ENCODE measurements at places on chromosomes 12 and 14.
A peak's percentile ranks its signal among the peaks of the same experiment; 100 is the strongest.

- DNase-seq: peak; percentile 64
These were observed 27.7 kb downstream of the FIGNL2 start for GRCh38 chr12:51820526-51821439.

GRCh38 chr12:51887476-51888315 is at the start of gene ANKRD33:
TSS of gene ANKRD33 (plus strand) at chr12:51888103. CDS start at chr12:51888187, 84 bp downstream.
- DNase-seq: peak; percentile 72

- DNase-seq: no peak
These were observed 2.9 kb upstream of the BIN2 start for GRCh38 chr12:51326698-51327439.

DNA sequence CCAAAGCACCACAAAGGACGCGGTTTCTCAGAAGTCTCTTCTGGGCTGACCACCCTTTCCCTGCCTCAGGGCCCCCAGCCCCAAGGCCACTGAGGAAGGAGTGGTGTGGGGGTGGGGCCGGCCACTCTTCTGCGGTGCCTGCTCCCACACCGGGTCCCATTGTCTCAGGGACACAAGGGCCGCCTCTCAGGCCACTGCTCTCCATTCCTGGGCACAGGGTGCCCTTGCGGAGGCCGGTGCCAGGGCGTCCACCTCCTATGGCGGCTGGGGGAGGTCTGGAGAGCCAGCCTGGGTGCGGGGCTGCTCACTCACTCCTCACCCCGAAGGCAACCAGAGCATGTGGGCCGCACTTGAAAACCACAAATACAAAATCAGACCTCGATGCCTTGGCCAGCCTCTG is 44.1 kb downstream of the PRIMA1 start:
- peak; percentile 26 for DNase-seq
